ENCODE measurements at places on chromosomes 3 and 15.
A peak's percentile ranks its signal among the peaks of the same experiment; 100 is the strongest.

GRCh38 chr3:169472259-169472900, 191.1 kb downstream of the MECOM start:
- DNase-seq: no peak

DNA sequence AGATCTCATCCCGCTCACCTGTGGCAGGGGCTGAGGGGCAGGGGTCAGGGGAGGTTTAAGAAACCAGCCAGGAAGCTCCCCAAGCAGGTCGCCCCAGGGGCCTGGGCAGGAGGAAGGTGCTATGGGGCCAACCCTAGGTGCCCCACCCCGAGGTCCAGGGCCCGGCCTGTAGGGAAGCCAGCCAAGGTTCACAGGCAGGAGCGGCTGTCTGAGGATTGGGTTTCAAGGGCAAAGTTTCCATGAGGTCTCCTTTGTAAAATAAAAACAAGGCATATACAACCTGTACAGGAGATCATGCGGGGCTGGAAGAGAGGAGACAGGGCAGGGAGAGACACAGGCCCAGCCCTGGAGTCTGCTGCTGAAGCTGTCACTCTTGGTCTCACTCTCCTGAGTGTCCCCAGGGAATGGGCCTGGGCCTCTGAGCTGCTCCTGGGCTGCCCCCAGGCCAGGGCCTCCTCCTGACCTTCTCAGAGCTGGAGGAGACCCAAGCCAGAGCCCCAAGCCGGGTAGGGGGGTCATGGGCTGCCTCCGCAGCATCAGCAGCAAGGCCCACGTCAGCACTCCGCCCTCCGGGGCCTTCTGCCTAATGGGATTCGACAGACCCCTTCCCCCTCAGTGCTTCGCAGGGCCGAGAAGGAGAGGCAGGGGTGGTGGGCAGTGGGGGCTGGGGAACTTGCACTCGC, 5.5 kb downstream of the CPLX3 start:
- no peak for DNase-seq

- DNase-seq: no peak
These were observed 264.4 kb upstream of the UBE2E2 start for GRCh38 chr3:22938739-22939138.

- no peak for DNase-seq
These were observed 59.6 kb downstream of the COL6A6 start for GRCh38 chr3:130576375-130577266.

DNA sequence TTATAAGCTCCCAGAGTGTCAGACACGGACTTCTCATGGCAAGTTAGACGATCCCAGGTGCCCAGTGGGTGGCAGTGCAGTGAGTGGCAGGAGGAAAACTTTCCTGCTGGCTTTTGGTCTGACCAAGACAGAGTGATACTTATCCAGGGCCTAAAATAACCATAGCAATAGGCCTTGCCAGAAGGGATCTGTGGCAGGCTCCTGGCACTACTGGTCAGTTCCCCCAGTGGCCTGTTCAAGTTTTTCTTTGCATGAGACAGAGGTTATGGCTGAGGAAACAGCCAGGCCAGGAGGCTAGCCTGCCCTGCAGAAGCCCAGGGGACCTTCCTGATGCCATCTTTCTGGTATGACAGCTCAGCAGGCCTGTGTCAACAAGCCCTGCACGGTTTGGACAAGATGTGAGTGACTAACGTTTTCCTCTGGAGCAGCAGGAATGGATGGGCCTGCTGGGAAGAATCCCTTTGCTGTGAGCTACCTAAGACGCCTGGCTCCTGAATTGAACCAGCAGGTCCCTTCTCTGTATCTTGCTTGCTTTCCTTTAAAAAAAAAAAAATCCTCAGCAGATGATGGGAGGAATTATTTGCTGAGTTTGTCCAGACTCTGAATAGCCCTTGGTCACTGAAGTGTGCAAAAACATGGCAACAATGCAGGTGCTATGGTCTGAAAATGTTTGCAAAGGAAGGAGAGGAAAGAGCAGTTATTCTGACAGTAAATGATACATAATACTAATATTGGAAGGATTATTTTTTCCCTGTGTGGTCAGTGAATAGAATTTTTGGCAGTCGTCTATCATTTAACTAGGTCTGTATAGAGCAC, 18.0 kb downstream of the SCG5 start:
- peak; percentile 91 for DNase-seq

- DNase-seq: no peak
These were observed 180.7 kb upstream of the PDZRN3 start for GRCh38 chr3:73805435-73805834.

DNA sequence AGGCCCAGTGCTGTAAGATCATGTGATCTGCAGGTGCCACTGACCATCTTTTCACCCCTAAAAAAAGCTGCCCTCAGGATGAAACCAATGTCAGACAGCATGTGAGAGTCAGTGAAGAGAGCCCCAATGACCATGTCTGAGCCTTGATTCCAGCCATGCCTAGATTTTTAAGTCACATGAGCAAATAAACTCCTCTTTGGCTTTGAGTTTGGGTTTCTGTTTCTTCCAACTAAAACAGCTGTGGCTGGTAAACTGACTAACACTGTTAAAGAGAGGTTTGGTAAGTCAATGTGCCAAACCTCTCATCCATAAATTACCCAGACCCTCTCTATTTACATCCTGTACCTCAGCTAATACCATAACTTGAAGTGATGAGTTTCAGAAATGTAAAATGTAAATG, 8.3 kb downstream of the MYO5A start:
- no peak for DNase-seq
